ENCODE measurements at places on chromosomes 16 and 17. TPM values are rescaled to one million over a fixed set of nuclear protein-coding genes. Genes with fewer than 3 reads are reported as not detected.

Gene PRSS33
- total RNA-seq = not detected

Gene PRSS21
- not detected for total RNA-seq

Gene TNP2
- total RNA-seq = not detected

Gene VPS35L
- total RNA-seq = 36.6 TPM

Gene TBC1D3K
- not detected for total RNA-seq

Gene CCDC40
- 1.5 TPM for total RNA-seq

Gene KRTAP4-5
- total RNA-seq = not detected

Gene SNAI3
- not detected for total RNA-seq

Gene KRT13
- total RNA-seq = not detected

Gene ADAP2
- total RNA-seq = 0.54 TPM

Gene CHP2
- not detected for total RNA-seq

Gene OSGIN1
- 5.3 TPM for total RNA-seq

Gene CPHXL2
- not detected for total RNA-seq

Gene NPIPB9
- not detected for total RNA-seq

Gene HAP1
- total RNA-seq = not detected

Gene TBC1D3G
- not detected for total RNA-seq

Gene CNGB1
- total RNA-seq = not detected

Gene CEMP1
- not detected for total RNA-seq

Gene TP53TG3
- total RNA-seq = not detected

Gene MYH8
- total RNA-seq = not detected

Gene PIGS
- 82.3 TPM for total RNA-seq

Gene DOC2B
- not detected for total RNA-seq

Gene KRTAP2-2
- not detected for total RNA-seq

Gene RUNDC3A
- total RNA-seq = not detected

Gene KRT24
- total RNA-seq = not detected

Gene HLF
- total RNA-seq = 0.16 TPM

Gene SEPTIN1
- total RNA-seq = not detected

Gene SNN
- total RNA-seq = 11.3 TPM

Gene GHDC
- 22.5 TPM for total RNA-seq

Gene PIMREG
- 15.2 TPM for total RNA-seq

Gene ELMO3
- total RNA-seq = 0.36 TPM

Gene BAIAP3
- 4.7 TPM for total RNA-seq

Gene KRT33A
- not detected for total RNA-seq

Gene KRTAP9-2
- total RNA-seq = not detected

Data from cardiac atrium fibroblast (primary cell).